ENCODE measurements at places on chromosomes 6 and 20.
A peak's percentile ranks its signal among the peaks of the same experiment; 100 is the strongest.

- DNase-seq, result no peak
These were observed 23.5 kb upstream of the MAP3K7 start for GRCh38 chr6:90610301-90610750.

- DNase-seq, result no peak
These were observed 1.5 kb downstream of the TAF4 start for GRCh38 chr20:62063981-62064769.

DNA sequence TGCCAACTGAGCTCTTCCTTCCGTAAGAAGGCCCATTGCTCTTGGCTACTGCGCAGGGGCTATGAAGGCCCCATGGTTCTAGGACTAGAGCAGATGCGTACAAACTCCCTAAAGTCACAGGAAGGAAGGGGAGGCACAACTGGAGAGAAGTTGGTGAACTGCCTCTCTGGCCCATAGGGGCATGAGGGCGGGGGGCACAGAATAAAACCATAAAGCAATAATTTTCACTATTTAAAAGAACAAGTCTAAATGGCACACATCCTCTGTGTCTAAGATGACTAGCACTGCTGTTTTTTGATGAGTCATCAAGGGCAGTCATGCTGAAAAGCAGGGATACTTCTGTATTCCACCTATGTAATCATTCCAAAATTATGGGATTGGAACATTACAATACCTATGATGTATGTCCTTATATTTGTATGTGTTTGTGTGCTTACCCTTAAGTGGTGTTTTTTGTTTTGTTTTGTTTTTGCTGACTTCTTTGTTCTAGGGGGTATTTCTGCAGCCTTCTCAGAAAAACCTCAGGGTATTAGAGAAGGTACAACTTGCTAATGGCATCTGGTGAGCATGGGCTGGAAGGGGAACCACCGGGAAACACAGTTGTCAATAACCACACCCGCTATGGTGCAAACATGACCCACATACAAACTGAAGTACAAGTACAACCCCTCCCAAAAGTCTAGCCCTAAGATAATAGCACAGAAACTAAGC, 36.9 kb downstream of the B4GALT5 start:
- no peak for DNase-seq

DNA sequence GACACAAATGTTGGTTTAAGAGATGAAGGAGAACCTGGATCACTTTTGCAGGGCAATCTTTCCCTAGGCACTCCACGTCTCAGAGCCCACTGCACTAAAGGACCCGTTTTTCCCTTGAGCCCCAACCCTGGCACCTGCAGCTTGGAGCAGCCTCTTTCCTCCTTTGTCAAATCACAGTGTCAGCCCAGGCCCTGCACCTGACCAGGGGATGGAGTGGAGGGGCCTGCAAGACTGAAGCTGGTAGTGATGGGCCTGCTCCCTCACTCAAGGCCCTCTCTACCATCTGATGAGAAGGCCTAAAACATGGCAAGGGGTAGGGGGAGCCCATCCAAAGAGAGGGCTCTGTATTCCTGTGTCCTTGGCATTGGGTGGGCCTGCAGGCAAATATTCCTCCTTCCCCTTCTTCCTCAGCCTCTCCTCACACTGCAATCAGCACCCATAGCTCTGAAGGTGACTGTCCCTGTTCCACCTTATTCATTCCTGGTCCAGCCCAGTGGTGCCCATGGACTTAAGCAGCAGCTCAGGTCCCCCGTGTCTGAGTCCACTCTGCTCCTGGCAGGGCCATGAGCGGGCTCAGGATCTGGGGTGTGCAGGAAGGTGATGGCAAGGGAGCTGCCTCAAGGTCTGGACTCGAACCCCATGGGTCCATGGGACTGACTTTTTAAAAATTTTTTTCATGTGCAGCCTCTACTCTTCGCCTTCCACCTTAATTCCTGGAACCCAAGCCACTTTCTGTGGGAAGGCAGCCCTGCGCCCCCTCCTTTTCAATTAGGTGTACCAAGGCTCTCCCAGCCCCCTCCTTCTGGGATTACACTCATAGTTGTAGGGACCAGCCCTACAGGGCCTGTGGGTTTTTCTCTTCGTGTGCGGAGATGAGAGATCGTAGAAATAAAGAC, 6.7 kb downstream of the RAET1G start:
- no peak for DNase-seq

DNA sequence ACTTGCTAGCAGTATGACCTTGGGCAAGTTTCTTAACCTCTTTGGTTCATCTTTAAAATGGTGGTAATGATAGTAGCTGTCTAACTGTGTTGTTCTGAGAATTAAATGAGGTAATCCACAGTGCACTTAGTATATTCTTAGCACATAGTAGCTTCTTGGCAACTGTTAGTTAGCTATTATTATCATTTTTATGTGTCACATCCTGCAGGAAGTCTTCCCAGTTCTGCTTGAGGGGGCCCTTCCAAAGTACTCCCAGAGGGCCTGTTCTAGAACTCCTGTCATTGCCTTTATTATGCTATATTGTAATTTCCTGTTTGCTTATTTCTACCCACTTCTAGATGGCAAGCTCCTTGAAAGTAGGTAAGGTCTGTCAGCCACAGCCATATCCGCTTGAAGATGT, 30.6 kb downstream of the ANKS1A start:
- no peak for DNase-seq

DNA sequence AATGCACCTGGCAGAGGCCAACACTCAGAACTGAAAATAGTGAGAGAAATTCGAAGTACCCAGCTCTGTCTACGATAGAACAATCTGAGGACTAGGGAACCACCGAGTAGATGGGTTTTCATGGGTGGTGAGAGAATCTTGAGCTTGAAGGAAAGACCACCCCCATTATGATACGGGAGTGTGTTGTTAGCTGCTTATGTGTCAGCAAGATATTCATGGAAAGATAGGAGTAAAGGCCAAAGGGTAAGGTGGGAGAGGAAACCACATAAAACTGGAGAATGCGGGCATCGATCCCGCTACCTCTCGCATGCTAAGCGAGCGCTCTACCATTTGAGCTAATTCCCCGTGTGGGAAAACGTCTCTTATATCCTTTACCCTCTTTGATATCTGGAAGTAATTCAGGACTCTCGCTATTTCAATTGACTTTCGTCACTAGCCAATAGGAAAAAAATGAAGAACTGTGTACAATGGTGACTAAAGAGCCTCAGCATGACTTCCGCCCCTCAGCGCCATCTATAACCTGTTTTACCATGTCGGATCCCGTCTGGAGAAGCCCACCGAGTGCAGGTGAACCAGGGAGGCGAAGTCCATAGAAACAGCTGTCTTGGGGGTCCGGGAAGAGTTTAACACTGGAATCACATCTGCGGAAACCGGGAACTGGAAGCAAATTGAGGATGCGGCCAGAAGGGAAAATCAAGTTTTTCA, 25.0 kb upstream of the ABT1 start:
- peak; percentile 92 for DNase-seq

Measured in NCI-H1694 (cell line).